Cardiac fibroblast (primary cell): ENCODE measurements at places on chromosomes 6 and 20.

DNA sequence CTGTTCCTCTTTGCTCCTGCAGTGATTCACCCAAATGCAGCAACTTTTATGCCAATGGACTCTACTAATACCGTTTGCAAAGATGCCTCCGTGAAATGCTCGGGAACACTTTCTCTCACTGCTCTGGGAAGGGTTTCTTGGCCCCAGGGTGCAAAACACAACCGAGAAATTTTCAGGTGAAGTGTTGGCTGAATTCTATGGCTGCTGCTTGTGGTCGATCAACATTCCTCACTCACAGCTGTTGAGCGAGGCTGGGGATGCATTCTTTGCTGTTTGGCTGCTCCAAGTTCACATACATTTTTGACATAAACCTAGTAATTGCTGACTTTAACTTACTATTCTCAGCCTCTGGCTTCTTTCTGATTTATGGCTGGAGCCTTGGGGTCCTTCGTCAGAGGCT is 342.0 kb upstream of the CHD6 start:
- DNase-seq, result no peak

DNA sequence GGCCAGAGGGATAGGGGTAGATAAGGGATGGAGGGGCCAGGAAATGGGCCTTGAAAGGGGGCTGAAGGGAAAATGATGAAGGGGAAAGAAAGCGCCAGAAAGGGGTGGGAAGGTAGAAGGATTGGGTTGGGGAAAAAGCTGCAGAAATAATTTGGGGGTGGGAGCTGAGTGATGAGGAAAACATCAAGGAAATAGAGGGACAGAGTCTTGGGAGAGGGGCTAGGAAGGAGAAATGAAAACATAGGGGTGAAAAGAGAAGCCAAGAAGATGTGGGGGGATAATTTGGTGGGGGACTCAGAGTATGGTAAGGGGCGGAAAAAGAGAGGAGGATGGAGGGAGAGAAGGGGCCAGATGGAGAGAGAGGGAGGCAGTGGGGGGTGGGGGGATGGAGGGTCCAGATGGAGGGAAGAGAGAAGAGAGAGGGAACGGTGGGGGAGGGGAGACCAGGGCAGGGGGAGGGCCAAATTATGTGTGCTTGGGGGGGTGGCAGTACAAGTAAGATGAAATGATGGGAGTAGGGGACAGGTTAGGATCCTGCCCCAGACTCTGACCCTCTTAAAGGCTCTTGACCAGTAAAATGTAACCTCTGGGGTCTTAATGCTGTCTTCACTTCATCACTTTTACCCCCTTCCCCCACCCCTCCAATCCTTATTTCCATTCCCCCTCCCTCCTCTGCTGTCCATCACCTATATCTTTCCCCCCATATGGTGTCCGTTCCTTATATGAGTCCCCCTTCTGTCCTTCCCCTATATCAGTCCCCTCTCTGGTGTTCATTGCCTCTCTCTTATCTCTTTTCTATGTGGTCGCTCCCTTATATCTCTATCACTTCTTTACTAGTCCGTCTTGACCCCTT is 852 bp downstream of the SYNGAP1 start:
- no peak for DNase-seq

DNA sequence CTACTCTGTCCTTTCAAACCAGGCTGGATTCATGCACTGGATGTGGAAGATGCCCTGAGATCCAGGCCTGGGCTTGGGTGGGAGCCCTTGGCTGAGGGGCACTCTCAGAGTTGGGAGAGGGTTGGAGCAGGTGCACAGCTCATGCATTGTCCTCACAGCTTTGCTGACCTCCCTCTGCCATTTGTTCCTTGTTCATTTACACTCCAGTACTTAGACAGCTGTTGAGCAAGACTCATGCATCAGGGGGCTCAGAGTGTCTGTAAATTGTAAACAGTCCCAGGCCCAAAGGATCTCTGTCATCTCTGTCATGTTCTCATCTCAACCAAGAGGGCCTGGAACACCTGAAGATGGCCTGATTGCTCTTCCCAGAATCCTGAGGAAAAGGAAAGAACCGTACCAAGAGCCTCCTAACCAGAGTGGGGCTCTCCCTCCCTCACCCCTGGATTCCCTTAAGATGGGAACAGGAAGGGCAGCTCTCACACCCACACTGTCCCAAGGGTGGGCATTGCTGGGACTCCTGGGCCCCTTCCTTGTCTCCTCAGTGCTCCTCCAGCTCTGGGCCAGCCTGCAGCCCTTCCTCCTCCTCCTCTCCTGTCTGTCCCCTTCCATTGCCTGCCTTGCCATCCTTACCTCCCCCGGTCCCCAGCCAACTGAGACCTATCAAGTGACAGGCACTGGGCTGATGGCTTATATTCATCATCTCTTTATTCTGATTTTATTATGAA is 132.9 kb downstream of the FOXO3 start:
- no peak for DNase-seq

DNA sequence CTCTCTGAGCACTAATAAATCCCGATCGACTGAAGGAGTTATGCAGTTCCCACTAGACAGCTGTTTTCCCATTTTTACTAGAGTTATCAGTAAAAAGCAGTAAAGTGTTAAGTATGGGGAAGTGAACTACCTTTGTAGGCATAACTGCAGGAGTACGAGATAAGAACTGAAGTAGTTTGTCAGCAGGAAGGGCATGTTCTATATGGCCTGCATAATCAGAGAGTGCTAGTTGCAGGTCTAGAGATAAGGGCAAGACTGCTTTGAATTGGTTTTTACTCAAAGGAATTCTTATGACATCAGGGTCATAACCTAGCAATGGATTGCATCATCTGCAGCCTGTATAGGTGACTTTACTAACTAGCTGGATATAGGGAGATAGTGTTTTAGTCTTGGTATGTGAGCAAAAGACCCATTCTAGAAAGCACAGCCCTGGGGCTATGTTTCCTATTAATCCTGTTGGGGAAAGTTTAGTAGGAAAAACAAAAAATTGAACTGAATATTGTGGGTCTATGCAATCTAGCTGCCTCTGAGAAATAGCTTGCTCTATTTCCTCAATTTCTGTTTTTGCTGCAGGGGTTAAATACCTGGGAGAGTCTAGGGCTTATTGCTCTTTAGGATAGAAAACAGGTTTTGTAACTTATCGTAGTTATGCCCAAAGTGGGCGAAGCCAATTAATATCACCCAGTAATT is 22.6 kb upstream of the CRISP1 start:
- DNase-seq, result no peak

- DNase-seq, result no peak
Measured at GRCh38 chr6:82783587-82784236, 281.9 kb downstream of the UBE3D start.

GRCh38 chr20:62346398-62347150 is 20.5 kb downstream of the LAMA5 start:
- DNase-seq, result no peak
